NCI-H1694 (cell line): ENCODE measurements at places on chromosomes 16 and 17.

DNA sequence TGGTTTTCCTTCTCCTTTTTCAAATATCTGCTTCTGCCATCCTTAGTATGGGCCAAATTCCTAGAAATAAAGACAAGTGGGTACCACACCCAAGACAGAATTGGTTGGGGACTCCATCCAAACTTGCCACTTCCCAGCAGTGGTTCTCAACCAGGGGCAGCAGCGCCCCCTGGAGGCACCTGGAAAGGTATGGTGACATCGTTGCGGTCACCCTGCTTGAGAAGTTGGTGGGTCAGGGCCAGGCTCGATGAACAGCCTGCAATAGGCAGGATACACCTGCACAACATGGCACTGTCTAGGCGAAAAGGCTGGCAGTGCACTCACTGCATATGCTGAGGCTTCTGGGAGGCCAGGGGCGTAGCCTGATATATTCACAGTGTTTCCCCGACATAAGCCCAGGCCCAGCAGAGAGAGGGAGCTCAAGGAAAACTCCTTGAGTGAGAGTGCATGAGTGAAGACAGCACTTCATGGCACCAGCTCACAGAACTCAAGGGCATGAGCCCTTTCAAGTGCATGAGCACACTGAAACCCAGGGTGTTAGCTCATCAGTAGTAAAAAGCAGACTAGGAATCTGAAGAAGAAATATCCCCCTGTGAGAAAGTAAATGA, 57.7 kb downstream of the CMC2 start:
- DNase-seq: no peak

- no peak for DNase-seq
Observed at GRCh38 chr17:17811381-17812210, 25.2 kb downstream of the SREBF1 start.

DNA sequence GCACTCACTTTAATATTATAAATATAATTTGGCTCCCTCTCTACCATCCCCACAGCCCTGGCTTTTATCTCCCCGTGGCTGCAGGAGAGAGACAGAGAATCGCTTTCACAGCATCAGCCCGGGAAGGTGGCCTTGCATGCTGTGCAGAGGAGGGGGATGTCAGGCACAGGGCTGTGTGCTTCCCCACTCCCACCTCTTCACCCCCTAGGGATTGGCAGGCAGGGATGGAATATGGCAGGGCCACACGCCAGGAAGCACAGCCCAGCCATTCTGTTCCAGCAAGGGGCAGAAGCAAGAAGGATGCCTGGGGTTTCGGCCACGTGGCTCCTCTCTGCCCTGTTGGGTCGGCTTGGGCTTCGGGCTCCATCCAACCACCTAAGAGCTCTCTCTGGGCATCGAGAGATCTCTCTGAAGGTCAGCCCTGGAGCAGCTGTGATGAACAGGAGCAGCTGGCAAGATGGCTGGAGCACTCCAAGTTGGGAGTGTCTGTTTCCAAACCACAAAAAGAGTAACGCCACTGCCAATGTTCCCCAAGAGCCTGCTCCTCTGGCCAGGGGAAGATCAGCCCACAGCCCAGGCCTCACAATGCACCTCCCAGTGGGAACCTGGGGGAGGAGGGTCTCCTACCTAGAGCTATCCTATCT, 223.2 kb downstream of the C16orf78 start:
- DNase-seq: no peak

DNA sequence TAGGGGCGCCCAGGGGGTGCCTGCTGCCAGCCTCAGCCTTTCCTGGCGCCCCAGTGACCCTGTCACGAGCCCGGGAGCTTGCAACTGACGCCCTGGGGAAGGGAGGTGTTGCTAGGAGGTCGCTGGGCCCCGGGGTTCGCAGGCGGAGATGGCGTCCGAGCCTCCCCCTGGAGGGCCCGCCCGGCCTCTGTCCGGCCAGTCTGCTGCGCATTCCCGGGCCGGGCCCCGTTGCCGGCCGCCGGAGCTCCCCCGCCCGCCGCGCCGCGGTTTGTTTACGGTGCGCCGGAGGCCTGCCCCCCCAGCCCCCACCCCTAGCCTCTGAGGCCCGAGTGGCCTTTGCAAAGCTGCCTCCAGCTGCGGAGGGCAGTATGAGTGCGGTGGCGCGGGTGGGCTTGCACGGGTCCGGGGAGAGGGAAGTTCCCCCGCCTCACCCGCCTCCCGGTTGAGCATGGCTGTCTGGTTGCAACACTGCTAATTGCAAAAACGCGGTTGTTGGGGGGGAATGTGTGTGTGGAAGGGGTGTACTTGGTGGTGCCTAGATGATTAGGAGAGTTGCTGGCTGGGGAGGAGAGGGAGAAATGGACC, 514 bp downstream of the THRA start:
- no peak for DNase-seq
